ENCODE measurements at places on chromosomes 11 and 22. TPM values are rescaled to one million over a fixed set of nuclear protein-coding genes. Genes with fewer than 3 reads are reported as not detected.
A peak's percentile ranks its signal among the peaks of the same experiment; 100 is the strongest.

The FLRT1 gene
- total RNA-seq, result 0.17 TPM

- DNase-seq, result no peak
Observed at GRCh38 chr11:11660363-11660740, 38.5 kb upstream of the GALNT18 start.

The PLAAT2 gene
- total RNA-seq, result not detected

GRCh38 chr11:22193348-22194051 is 615 bp downstream of the ANO5 start:
- DNase-seq, result no peak

DNA sequence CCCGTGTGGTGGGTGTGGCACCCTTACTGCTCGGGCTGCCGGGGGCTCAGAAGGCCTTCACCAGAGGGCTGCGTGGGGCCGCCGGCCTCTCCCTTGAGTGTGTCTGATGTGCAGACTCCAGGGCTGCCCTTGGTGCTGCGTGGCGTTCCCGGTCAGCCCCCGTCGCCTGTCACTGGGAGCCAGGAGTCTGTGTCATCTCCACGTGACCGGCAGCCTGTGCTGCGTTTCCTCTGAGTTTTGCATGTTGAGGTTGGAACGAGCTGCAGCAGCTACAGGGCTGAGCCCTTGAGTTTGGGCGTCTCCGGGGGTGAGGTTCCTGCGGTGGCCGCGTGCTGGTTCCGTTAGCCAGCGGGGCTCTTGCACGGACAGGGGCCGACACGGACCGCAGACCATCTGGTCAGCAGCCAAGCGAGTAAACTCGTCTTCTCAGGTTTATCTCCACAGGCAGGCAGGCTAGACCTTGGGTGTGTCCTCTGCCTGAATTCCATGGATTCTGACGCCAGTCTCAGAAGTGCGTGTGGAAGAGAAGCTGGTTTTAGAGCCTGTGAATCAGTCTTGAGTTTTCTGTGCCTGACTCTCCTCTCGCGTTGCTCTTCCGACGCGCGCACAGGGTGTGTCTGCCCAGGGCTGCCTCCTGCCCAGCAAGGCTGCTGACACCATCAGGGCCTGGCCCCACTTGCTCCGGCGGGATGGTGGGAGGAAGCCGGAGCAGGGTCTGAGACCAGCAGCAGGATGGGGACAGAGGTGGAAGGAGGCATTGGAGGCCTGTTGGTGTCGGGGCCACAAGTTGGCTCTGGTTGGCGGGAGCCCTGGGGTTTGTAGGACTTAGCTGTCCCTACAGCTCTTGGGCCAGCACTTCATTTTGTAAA is 10.5 kb downstream of the PTDSS2 start:
- no peak for DNase-seq

GRCh38 chr11:12235947-12236743 is 125.8 kb downstream of the MICAL2 start:
- DNase-seq, result peak; percentile 72

The MOGAT2 gene
- total RNA-seq, result not detected

The ELMOD1 gene
- total RNA-seq, result not detected

DNA sequence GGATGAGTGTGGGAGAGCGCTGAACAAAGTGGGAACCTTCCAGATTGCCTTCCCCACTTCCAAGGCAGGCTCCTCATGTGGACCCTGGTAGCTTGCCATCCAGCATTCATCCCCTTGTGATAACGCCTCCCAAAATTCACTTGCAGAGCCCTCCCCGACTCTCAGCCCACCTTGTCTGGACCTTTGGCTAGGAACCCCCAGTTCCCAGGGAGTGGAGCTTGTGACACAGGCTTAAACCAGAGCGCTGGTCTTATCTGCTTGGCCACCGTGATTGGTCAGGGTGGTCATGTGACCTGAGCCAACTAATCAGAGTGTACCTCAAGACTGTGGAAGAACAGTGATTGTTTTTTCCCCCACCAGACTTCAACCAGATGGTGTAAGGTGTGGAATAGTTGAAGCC is 9.6 kb upstream of the SLC35C1 start:
- DNase-seq, result no peak

The TUBA8 gene
- not detected for total RNA-seq

GRCh38 chr11:114197799-114198500 is 98.2 kb upstream of the NNMT start:
- DNase-seq, result no peak

- no peak for DNase-seq
Observed at GRCh38 chr11:9509041-9509440, 48.2 kb downstream of the ZNF143 start.

- no peak for DNase-seq
Observed at GRCh38 chr11:68354148-68354872, 41.9 kb downstream of the LRP5 start.

DNA sequence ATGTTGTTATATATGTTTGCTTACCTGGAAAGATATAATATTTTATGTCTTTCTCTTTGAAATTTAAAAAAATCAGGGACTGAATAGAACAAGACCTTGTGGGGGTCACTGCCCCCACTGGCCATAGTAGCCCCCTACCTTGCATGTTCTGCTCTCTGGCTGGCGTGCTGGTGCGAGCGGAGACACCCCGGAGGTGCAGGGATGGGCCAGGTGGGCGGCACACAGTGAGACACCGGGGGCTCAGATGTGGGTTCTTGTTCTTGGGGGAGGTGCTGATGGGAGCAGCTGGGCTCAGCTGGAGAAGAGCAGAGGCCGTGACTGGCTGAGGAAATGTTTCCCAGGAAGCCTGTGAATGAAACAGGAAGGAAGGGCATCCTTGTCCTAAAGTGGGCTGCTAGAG is 20.2 kb downstream of the GAB4 start:
- DNase-seq, result no peak
